ENCODE measurements at places on chromosomes 5 and 9.

- no peak for DNase-seq
Measured at GRCh38 chr5:21654556-21654955, 1198.6 kb downstream of the CDH12 start.

DNA sequence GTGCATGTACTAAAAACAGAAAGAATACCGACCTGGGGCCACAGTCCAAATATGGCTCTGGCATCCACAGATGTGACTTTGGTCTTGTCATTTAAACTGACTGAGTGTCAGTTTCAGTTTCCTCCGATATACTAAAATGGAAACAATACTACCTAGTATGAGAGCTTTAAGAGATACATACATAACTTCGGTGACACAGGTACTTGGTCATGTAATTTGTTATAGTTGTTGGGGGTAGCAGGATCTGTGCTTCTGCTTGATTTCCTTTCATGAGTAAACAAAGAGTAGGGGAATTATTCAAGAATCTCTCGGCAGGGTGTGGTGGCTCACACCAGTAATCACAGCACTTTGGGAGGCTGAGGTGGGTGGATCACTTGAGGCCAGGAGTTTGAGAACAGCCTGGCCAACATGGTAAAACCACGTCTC, 32.1 kb downstream of the MTMR12 start:
- no peak for DNase-seq

DNA sequence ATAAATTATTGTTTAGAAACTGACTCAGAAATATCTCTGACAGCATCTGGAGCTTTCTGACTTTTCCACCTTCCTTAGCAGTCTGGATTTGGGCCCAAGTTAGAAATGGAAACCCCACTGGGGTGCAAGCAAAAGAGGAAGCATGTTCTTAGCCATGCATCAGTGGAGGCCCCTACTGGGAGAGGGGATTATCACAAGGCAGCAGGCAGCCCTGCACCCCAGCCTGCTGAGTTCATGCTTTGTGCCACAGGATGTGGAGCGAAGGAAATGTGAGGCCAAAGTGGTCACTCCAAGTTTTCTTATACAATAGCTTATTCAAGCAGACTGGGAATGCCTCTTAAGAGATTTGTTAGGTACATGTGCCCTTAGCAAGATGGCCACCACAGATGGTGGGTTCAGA, 146.5 kb upstream of the TLX3 start:
- DNase-seq, result peak; percentile 38

GRCh38 chr5:143074414-143074996, 304.3 kb downstream of the ARHGAP26 start:
- DNase-seq, result no peak

DNA sequence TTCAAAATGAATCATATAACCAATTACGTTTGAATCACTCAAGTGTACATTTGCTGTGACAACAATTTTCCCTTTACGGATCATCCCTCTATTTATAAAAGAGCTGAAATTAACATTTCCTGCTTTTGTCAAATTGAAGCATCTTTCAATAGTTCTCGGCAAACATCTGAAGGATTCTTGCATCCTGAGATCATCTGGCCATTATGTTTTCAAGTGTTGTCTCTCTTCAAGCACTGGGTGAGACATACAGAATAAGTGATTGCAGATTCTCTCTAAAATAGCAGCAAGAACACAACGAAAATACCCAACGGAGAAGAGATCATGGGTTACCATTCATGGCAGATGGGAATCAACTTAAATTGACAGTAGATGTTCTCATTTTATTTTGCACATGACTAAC, 283.4 kb upstream of the GRAMD2B start:
- DNase-seq, result no peak

GRCh38 chr5:172713113-172713808, 57.7 kb downstream of the DUSP1 start:
- DNase-seq, result peak; percentile 86

- no peak for DNase-seq
Measured at GRCh38 chr9:71270554-71270953, 149.1 kb upstream of the TRPM3 start.

GRCh38 chr9:78072586-78073199, 41.1 kb upstream of the GNAQ start:
- DNase-seq, result no peak

GRCh38 chr5:57761513-57761912, 278.9 kb upstream of the ACTBL2 start:
- no peak for DNase-seq

GRCh38 chr5:32029261-32029660, 144.9 kb downstream of the GOLPH3 start:
- no peak for DNase-seq

DNA sequence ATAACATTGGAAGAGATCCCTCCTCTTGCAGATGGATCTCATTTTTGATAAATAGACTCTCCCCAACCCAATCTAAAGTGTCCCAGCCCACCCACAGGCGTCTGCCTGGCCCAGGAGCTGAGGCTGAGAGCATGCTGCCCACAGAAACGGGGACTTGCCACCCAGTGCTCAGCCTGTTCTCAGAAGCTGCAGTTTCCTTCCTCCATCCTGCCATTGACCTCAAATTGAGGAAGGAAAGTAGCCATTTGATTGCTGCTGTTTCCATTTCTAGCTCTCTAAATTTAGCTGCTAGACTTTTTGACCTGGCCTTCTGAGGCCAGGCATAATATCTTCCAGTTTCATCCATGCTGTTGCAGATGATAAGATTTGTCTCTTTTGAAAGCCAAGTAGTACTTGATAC, 31.1 kb upstream of the FRMD3 start:
- no peak for DNase-seq

GRCh38 chr5:79091064-79091463, 20.5 kb upstream of the BHMT start:
- DNase-seq, result no peak

DNA sequence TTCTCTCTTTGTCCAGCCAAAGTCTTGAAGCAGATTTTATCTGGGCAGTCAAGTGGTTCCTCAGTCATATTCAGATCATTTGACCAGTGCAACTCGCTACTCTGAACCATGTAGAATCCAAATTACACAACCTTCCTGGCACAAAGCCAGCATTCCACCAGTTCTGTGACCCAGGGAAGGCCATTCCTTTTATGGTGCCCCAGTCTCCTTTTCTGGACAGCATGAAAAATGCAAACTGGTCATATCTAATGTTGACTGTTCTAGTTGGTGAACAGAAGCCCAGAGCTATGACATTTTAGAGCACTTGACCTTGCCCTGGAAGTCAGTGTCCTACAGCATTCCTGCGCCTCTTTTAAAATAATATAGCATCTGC, 364.6 kb downstream of the BRINP1 start:
- DNase-seq, result no peak

DNA sequence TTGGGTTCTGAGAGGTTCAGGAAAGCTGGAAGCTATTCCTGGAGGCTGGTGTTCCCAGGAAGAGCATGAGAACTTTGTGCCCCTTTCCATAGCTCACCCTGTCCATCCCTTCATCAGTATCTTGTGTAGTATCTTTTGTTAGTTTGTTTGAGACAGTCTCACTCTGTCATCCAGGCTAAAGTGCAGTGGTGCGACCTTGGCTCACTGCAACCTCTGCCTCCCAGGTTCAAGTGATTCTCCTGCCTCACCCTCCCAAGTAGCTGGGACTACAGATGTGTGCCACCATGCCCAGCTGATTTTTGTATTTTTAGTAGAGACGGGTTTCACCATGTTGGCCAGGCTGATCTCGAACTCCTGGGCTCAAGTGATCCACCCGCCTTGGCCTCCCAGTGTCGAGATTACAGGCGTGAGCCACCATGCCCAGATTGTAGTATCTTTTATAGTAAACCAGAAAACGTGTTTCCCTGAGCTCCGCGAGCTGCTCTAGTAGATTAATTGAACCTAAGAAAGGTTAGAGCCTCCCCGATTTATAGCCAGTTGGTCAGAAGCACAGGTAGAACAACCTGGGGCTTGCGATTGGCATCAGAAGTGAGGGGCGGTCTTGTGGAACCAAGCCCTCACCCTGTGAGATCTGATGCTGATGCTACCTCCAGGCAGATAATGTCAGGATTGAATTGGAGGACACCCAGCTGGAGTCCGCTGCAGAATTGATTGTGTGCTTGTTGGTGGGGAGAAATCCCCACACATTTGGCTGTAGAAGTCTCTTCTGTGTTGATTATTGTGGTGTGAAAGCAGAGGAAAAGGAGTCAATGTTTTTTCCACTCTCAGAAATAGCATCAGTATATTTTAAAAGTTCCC, 32.3 kb downstream of the ATP6V0E1 start:
- DNase-seq, result no peak

GRCh38 chr5:114790403-114790792, 379.3 kb downstream of the TRIM36 start:
- DNase-seq, result no peak

DNA sequence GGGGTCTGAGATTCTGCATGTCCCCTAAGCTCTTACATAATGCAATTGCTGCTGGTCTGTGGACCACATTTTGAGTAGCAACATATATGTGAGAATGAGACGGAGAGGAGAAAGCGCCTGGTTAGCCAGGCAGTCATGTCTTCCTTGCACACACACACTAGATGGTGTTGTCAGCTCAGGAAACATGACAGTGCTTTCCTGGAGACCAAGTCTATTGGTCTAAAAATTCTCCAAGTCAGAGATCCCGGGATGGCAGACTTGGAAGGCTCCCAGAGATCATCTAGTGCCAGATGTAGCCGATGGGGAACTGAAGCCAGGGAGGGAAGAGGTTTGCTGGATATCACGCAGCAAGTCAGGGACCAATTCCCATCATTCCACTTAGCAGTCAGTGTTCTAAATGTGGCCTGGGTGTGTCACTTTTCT, 53.4 kb downstream of the GALNT12 start:
- DNase-seq, result peak; percentile 49

- no peak for DNase-seq
Measured at GRCh38 chr9:15308511-15308910, 1.5 kb upstream of the TTC39B start.

GRCh38 chr5:20555034-20555433, 567.0 kb upstream of the CDH18 start:
- no peak for DNase-seq

DNA sequence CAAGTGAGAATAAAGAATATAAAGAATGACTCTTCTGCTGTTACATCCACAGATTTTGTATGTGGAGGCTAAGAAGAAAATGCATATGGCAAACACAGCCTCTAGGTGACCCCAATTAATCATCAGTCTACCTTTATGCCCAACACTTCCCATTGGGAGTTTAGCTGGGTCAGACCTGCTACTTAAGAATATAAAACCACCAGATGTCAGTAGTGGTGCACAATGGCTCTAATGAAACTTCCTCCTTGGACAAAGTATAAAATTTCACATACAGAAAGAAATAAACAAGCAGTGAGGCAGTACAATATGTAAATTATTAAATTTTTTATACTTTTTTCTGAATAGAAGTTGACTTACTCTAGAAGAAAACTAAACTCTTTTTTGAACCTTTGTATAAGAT, 539.9 kb downstream of the BRINP1 start:
- peak; percentile 5 for DNase-seq

DNA sequence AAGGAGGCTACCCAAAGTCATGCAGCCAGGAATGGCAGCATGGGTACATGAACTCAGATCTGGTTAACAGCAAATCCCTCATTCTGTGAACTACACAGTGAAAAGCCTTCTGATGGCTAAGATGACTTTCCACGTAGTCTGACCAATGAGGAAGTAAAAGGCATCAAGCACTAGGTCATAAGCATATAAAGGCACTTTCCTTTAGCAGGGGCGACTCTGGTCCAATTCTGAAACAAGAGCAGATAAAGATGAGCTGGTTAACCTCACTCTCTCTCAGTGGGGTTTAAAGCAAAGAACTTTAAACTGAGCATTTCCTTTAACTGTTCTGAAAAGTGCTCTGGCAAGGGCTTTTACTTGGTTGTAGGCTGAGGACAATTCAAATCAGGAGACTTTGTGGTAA, 21.1 kb downstream of the PSMB7 start:
- no peak for DNase-seq

GRCh38 chr5:13218518-13218917, 726.0 kb downstream of the DNAH5 start:
- DNase-seq, result no peak

GRCh38 chr5:27472871-27473270, 434.5 kb upstream of the CDH9 start:
- DNase-seq, result no peak
